ENCODE measurements at places on chromosomes 2 and 18.

DNA sequence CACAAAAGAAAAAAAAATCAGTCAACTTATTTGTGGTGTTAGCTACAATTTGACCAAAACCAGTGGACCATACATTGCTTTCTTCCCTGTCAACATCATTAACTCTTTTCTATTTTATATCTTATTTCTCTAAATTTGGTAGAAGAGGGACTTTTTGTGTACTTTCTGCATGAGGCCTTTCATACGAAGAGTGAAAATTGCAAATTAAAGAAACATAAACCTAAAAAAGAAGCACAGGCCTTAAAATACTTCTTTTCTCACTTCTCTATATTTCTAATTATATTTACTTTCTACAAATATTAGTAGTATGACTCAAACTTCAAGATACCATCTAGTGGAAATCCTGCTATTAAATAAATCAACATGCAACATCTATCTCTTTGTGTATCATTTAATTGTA, 1073.4 kb upstream of the ZEB2 start:
- no peak for DNase-seq

DNA sequence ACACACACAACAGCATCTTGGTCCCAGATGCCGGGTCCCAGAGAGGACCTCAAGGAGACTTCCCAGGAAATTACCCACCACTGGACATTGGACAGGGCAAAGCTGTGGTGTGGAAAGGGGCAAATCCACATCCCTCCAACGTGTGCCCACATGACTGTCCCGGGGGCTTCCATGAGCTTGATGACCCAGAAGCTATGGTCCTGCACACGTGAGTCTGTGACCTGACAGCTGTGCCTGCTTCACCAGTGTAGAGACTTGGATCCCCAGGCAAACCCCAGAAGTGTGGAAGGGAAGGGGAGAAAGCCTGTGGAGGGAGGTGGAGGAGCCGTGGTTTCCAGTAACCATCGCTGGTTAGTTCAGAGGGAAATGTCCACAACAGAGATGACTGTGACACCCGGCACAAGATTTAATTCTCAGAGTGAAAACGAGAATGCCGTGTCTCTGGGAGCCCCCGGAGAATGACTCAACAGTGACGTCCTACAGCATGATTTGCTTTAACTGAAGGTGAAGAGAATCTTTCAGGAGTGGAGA, 19.1 kb upstream of the GPR55 start:
- DNase-seq = no peak

DNA sequence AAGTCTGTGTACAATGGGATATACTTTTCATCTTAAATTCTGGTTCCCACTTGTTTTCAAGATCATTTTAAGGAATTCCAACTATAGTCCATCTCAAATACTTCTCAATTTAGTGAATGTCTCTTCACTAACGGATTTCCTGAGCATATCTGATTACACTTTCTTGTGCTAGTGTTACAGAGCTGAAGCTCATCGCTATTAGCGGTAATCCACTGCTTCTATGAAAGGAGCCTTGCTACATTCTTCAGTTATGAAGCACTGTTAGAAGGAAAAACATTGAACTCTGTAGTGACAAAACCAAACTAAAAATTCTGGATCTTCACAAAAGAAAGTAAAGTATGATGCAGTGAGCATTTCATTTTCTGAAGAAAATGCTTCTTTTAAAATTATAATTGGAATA, 72.0 kb downstream of the AGPS start:
- peak; percentile 74 for DNase-seq

DNA sequence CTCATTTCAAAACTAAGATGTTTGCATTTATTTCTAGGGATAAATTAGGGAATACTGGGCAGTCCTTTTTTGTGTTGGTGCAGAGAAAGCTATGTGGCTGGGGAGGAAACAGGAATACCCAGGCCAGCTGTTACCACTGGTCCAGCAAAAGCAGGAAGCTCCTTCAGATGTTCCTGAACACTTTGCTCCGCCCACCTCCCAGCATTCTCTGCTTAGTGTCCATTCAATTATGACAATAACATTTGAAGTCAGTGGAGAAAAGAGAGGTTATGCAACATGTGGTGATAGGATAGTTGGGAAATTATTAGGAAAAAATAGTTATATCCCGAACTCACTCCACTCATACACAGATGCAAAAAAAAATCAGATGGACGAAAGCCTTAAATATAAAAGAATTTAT, 22.1 kb upstream of the ARPC2 start:
- no peak for DNase-seq

GRCh38 chr18:69885841-69886531, 61.7 kb downstream of the CD226 start:
- no peak for DNase-seq

Data from choroid plexus epithelial cell (primary cell).